MM.1S (cell line): ENCODE measurements at places on chromosomes 1 and 21.

- peaks cover 14% of the 10 kb centered on the region for H3K4me1 ChIP-seq
- no peak overlapping the region for H3K27ac ChIP-seq
- no peak for DNase-seq
- no peaks in the 10 kb centered on the region for H3K27me3 ChIP-seq
- no peaks in the 10 kb centered on the region for H3K36me3 ChIP-seq
These were observed 52.7 kb downstream of the SCCPDH start for GRCh38 chr1:246776923-246777322.

DNA sequence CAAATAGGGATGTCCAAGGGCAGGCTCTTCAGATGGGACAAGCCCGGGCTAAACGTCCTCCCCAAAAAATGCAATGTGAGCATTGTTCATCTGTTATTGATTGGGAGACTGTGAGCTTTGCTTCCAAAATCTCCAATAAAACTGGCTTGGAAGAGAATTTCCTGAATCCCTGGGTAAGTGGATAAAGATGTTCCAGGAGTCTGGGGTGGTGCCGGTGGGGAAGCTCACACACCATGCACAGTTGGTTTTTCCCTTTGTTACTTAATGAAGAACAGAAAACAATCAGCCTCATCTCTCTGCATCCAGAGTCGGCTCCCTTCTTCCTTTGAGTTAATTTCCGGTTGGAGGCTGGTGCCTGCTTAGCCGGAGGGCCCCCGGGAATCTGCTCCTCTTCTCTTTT, 72.1 kb upstream of the ZBTB40 start:
- H3K36me3 ChIP-seq, result no peaks in the 10 kb centered on the region
- no peak for DNase-seq
- peaks cover 100% of the 10 kb centered on the region for H3K27me3 ChIP-seq
- H3K4me3 ChIP-seq, result no peak overlapping the region
- no peak overlapping the region for H3K27ac ChIP-seq

DNA sequence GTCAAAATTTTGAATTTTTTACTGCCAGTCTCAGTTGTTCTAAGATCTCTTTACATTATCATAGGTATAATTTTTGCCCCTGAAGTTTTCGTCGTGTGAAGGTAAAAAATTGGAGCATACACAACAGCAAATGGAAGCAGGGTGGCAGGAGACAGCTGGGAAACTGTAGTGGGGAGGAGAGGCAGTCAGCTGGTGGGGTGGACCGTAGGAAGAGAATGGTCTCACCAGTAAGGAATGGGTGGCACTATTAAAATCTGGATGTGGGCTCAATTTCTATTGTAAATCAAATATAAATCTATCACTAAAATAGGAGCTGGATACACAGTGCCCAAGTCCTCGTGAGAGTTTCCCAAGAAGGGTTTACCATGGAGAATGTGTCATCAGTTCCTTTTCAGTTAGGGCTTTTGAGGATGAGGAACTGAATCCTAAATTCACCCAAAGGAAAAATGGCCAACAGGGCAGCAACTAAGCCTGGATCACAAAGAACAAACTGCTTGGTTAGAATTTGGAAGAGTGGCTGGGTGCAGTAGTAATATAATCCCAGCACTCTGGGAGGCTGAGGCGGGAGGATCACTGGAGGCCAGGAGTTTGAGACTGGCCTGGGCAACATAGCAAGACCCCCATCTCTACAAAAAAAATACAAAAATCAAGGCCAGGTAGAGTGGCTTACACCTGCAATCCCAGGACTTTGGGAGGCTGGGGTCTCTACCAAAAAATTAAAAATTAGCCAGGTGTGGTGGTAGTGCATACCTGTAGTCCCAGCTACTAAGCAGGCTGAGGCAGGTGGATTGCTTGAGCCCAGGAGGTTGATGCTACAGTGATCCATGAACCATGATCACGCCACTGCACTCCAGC, 10.5 kb upstream of the IRF2BP2 start:
- no peak overlapping the region for H3K4me3 ChIP-seq
- no peaks in the 10 kb centered on the region for H3K27me3 ChIP-seq
- H3K27ac ChIP-seq, result no peak overlapping the region
- DNase-seq, result no peak
- no peaks in the 10 kb centered on the region for H3K36me3 ChIP-seq

DNA sequence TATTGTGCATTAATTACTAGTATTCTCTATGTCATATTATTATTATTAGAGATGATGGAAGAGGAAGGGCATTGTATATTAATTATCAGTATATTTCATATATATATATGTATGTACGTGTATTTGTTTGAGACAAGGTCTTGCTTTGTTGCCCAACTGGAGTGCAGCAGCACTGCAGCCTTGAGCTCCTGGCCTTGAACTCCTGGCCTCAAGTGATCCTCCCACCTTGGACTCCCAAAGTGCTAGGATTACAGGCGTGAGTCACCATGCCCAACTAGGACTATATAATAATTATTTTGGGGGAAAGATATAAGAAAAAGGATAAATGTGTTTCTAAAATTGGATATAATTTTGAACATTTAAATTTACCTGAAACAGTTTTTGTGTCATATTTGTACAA, 63.2 kb upstream of the USP24 start:
- H3K27ac ChIP-seq, result no peak overlapping the region
- H3K36me3 ChIP-seq, result no peaks in the 10 kb centered on the region
- no peak overlapping the region for H3K4me3 ChIP-seq

DNA sequence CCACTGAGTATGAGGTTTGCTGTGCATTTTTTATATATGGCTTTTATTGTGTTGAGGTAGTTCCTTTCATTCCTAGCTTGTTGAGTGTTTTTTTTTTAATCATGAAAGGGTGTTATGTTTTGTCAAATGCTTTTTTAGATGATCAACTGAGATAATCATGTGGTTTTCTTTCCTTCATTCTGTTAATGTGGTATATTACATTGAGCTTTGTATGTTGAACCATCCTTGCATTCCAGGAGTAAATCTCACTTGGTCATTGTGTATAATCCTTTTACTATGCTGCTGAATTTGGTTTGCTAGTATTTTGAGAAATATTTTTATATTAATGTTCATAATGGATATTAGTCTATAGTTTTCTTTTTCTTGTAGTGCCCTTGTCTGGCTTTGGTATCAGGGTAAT, 11.1 kb upstream of the ZBTB40 start:
- H3K36me3 ChIP-seq, result no peaks in the 10 kb centered on the region
- no peak overlapping the region for H3K27ac ChIP-seq
- 0 out of 2 replicates have a peak, but pooled peaks cover 10% of the 10 kb centered on the region for H3K27me3 ChIP-seq
- no peak for DNase-seq
- no peaks in the 10 kb centered on the region for H3K4me1 ChIP-seq

DNA sequence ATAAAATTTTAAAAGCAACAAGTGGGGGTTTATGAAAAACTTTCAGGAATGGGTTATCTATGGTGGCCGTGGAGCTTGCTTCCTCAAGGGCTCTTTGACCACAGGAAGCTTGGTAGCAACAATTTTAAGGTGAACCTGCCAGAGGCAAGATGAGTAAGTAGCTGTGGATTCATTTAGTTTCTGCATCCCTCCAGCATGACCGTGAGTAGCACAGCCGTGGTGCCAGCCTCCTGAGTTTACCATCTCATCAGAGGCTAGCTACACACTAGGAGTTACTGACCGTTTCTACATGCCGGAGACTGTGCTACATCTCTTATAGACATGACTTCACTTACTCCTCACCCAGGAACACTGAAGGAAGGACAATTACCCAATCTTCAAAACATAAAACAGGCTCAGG, 30.1 kb upstream of the PLEKHG5 start:
- H3K4me3 ChIP-seq, result no peak overlapping the region
- no peaks in the 10 kb centered on the region for H3K36me3 ChIP-seq
- no peaks in the 10 kb centered on the region for H3K4me1 ChIP-seq
- H3K27ac ChIP-seq, result no peak overlapping the region

DNA sequence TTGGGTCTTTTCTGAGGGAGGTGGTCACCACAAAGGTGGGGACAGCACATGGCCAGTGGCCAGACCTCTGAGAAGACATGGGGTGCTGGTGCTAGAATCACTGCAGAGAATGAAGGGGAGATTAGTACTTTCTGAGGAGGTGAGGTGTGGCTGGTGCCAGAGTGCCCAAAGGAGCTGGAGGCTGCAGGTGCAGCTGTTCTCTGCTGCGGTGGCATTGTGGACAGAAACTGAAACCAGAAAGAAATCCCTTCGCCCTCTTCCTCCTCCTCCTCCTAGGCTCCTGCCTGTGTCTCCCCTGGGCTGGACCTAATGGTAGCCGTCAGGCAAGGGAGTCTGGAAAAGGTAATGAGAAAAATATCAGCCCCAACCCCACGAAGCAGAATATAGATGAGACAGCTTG, 261.7 kb downstream of the TM2D1 start:
- peaks cover 15% of the 10 kb centered on the region for H3K4me1 ChIP-seq
- peak overlapping the region; percentile 11; the same call in 1 of the 2 replicates for H3K27ac ChIP-seq
- H3K27me3 ChIP-seq, result no peaks in the 10 kb centered on the region
- no peaks in the 10 kb centered on the region for H3K36me3 ChIP-seq

DNA sequence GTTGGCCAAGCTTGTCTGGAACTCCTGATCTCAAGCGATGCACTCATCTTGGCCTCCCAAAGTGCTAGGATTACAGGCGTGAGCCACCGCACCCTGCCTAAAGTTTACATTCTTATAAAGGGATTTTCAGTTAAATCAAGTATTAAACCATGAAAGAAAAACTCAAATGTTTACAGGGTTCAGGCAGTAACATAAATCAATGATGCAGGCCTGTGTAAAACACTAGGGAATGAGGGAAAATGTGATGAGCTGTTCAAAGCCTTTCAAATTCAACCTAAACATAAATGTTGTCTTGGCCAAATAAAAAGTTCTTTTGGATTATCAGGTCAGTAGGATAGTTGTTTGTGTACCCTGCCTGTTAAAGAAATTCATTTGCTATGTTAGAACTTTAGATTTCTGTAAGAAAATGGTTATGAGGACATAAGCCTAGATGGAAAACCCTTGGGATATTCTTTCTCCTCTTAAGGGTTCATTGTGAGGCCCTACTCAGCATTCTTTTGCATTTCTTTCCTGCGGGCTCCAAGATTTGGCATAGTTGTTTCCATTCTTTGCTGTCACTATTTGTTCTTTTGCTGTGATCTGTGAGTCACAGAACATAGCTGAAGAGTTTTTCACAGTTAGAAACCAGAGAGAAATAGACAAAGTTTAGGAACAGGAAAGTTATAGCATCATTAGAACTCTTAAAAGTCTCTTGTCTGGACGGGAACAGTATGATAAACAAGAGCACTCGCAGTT, 8.9 kb upstream of the ZRANB2 start:
- no peak overlapping the region for H3K27ac ChIP-seq
- no peak for DNase-seq
- H3K4me3 ChIP-seq, result no peak overlapping the region
- H3K36me3 ChIP-seq, result no peaks in the 10 kb centered on the region
- H3K27me3 ChIP-seq, result no peaks in the 10 kb centered on the region

DNA sequence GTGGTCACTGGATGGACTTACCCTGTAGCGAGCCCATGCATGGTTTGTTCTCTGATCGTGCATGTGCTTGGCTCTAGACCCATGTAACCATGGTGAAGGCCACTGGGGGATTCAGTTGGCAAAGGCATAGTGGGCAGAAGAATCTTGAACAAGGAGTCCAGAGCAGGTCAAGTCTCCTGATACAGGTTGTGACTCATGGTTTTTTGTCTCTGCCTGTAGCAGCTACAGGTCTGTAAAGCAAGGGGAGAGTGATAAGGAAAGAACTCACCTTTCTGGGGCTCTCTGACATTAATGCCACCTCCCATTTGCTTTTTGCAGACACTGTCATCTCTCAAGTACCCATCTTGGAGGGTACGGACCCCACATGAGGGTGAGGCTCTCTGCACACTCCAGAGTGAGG, 153.4 kb upstream of the CAMK1G start:
- no peaks in the 10 kb centered on the region for H3K27me3 ChIP-seq
- H3K4me1 ChIP-seq, result no peaks in the 10 kb centered on the region
- no peak overlapping the region for H3K27ac ChIP-seq

GRCh38 chr1:174534789-174535188, 87.0 kb downstream of the GPR52 start:
- no peak for DNase-seq
- no peaks in the 10 kb centered on the region for H3K27me3 ChIP-seq
- no peaks in the 10 kb centered on the region for H3K4me1 ChIP-seq
- H3K36me3 ChIP-seq, result no peaks in the 10 kb centered on the region
- H3K27ac ChIP-seq, result no peak overlapping the region

DNA sequence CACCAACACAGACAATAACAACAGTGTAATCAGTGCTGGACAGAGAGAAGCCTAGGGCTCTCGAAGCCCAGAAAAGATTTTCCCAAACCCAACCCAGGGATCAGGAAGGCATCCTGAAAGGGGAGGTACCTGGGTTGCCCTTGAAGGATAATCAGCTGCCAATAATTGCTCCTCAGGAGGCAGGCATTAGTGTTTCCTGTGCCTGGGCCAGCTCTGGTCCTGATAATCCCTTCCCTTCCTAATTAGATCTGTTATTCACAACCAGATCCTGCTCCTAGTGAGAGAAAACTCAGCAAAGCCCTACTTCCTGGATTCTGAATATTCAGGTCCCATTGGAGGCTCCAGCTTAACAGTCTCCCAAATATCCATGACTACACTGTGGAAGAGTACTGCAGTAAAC, 117.4 kb downstream of the DMRTA2 start:
- no peak overlapping the region for H3K27ac ChIP-seq
- H3K36me3 ChIP-seq, result no peaks in the 10 kb centered on the region
- H3K27me3 ChIP-seq, result no peaks in the 10 kb centered on the region
- no peak overlapping the region for H3K4me3 ChIP-seq
- no peak for DNase-seq
- no peaks in the 10 kb centered on the region for H3K4me1 ChIP-seq

DNA sequence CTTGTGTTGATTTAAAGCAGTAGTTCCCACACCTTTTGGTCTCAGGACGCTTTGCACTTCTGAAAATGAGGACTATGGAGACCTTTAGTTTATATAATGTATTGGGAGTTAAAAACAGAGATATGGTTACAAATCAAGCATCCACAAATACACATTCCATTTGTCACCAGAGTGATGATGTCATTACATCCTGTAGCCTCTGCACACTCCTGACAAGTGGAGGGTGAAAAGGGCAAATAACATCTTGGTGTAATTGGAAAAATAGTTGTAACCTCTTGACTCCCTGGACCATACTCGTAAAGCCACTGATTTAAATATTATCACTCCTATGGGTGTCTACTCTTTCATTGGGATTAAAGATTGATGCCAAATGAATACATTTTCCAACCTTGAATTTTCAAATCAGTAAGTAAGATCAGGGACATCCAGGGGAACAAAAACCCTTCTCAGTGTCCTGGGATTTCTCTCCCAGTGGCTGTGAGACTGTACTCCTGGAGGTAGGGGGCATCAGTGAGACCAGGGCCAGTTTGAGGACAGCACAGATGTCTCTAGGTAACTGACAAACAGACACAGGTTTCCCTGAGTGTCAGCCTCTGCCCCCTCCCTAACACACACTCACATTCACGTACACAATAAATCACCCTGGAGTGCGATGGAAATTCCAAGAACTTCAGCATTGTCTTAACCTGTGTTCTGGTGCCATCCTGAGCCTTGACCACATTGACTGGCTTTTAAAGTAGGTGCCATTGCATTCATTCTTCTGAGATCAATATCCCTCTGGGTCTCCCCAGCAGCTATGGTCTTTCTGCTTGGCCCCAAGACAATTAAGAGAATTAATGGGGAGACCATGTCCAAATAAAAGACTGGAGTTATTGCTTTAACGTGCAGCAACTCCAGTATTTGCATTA, 63.0 kb downstream of the NR5A2 start:
- H3K27me3 ChIP-seq, result no peaks in the 10 kb centered on the region
- DNase-seq, result no peak
- H3K27ac ChIP-seq, result no peak overlapping the region
- no peaks in the 10 kb centered on the region for H3K36me3 ChIP-seq
- H3K4me3 ChIP-seq, result no peak overlapping the region
